WTC11 (cell line): ENCODE measurements at places on chromosomes 2 and 18. TPM values are rescaled to one million over a fixed set of nuclear protein-coding genes. Genes with fewer than 3 reads are reported as not detected.

MMADHC gene
- total RNA-seq: 121 to 126 TPM (median 124 TPM) in 3 replicates

DNA sequence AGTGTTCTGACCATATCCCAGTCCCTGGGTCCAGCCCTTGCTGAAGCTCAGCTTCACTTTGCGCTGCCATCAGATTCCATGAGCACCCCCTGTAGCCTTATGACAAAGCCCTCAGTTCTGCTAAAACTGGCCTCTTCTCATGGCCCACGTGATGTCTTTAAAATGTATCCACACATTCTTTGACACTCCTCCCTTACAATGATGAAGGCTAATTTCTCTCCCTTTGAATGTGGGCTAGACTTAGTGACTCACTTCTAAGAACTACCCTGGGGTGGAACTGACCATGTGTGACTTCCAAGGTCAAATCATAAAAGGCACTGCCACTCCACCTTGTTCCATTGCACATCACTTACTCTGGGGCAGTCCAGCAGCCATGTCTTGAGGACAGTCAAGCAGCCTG lies 45.4 kb upstream of the GORASP2 start:
- H3K36me3 ChIP-seq: no peaks in the 10 kb centered on the region
- no peak overlapping the region for H3K27ac ChIP-seq

GRCh38 chr2:101435001-101435862 lies 39.7 kb downstream of the RFX8 start:
- no peaks in the 10 kb centered on the region for H3K36me3 ChIP-seq
- H3K27me3 ChIP-seq: peaks cover 3% of the 10 kb centered on the region; the same call in 1 of the 2 replicates
- no peak overlapping the region; the same call in 1 of the 2 replicates for H3K27ac ChIP-seq
- H3K4me3 ChIP-seq: peak overlapping the region; percentile 50
- peaks cover 16% of the 10 kb centered on the region for H3K4me1 ChIP-seq

DNA sequence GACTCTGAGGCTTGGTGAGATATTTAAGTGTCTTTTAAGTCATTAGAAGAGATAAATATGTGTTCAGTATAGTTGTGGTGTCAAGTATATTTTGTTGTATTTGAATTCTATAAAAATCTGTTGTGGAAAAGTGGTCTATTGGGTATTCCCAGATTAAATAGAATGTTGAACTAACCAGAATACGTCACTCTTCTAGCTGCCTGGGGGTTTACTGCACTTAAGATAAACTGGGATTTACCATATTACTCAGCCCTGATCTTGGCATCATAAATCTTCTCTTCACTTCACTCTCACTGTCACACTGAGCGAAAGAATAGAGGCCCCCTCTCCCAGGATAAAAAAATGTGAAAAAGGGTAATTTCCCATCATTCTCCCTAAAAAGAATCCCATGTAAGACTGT lies 129.8 kb downstream of the BCL2 start:
- H3K4me3 ChIP-seq: no peak overlapping the region
- DNase-seq: no peak
- no peaks in the 10 kb centered on the region for H3K36me3 ChIP-seq

- no peak for DNase-seq
- H3K27ac ChIP-seq: no peak overlapping the region
- no peaks in the 10 kb centered on the region for H3K36me3 ChIP-seq
- no peak overlapping the region for H3K4me3 ChIP-seq
- H3K27me3 ChIP-seq: no peaks in the 10 kb centered on the region
Measured at GRCh38 chr2:175874291-175874690, 127.8 kb downstream of the LNPK start.
